Amniotic stem cell (primary cell): ENCODE measurements at places on chromosomes 7 and 10.

- no peak for DNase-seq
These were observed 204.7 kb downstream of the NXPH1 start for GRCh38 chr7:8638076-8638475.

DNA sequence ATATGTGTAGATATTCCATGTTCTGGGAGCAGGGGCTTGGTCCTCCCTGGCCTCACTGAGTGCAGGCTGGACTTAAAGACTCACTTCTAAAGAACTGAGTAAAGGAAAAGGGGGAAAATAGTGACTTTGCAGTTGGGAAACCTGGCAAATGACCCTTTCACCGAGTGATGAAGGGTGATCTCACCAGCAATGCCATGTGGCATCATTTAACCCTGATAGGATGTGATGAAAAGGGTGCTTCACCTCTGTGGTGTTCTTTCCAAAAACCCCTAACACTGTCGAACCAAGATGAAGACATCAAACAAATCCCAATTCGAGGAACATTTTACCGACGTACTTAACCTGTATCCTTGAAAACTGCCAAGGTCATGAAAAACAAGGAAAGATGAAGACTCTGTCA, 71.9 kb downstream of the AOAH start:
- DNase-seq = no peak

GRCh38 chr10:88919041-88919440, 33.5 kb downstream of the ACTA2 start:
- DNase-seq = no peak

DNA sequence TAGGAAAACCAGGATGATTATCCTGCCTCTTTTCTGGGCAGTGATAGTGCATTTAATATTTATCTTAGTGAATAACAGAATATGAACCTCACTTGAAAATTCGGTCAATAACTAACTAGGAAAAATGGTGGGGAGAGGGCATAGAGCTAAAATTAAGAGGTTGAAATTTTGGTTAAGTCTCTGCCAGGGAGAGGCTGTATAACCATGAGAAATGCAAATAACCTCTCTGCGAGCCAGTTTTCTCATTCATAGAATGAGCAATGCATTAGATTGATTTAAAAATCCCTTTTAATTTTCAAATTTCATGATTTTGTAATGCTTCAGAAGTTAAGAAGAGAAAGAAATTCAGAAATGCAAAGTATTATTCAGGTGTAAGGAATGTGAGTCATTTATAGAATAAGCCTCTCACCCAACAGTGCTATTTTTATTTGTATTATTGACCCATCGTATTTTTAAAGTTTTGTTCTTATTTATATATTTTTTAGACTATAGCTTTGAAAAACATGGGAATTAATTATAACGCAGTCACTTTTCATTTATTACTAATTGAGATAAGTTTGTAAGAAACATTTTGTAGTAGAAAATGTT, 104.7 kb downstream of the PHF14 start:
- no peak for DNase-seq

DNA sequence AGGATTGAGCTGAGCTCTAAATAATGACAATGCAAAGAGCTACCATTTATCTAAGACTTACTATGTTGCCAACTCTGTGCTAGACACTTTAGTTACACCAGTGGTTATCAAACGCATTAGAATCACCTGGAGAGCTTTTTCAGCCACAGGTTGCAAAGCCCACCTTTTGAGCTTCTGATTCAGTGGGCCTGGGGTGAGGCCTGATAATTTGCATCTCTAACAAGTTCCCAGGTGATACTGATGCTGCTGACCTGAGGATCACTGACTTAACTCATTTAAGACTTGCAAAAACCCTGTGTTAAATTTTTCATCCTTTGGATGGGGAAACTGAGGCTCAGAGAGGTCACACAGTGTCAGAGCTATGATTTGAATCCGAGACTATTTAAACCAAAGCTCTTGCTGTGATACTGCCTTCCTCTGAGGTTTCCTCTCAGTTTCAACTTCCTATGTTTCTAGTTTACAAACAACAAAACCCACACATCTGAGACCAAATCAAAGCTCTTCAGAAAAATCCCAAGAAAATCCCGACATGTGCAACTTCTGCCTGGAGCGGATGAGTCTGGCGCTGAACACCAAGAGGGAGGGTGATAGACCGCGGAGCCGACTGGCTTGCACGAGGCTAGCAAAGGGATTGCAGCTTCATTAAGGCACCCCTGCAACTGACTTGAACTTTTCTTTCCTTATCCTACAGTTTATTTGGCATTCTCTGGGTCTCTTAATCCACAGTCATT, 124.9 kb downstream of the CYP26A1 start:
- no peak for DNase-seq

DNA sequence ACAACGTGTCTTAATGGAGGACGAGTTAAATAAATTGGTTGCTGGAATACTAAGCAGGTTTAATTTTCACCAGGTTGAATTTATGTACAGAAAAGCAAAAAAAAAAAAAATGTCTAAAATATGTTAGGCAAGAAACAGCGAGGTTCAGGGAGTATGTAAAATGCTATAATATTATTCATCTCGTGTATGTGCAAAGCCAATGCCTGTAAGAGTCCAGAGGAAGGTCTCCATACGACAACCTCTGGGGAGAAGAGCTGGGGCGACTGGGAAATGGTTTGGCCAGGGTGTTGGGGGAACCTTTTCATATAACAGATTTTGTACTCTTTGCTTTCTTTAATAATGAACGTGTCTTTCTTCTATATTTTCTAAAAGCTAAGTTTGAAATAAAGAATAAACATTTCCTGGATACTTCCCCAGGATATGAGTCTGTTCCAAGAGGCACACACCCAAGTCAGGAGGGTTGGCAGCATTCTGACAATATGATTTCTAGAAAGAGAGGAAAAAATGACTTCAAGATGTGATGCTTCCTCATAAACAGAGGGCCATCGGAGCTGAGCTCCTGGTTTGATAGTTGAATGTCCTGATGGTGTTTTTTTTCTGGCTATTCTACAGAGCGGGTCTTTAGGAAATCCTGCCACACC, 208.6 kb upstream of the MGMT start:
- DNase-seq = no peak

DNA sequence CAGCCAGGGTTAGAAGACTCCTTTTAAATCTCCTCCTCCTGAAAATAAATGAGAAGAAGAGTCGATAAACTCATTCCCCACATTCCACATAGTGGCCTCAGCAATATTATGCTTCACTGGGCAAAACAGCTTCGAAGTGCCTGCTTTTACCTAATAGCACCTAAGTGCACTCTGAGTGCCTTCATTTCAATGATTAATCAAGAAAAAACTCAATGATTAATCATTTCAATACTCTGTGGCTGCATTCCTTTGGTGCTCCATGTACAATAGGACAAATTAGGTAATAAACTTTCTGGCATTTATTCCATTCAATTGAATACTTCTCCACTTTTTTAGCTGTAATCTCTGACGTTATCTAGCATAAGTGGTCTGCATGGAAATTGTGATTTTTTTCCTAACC, 174.6 kb downstream of the CCDC71L start:
- no peak for DNase-seq

GRCh38 chr10:37124532-37124931, 866 bp upstream of the ANKRD30A start:
- no peak for DNase-seq

DNA sequence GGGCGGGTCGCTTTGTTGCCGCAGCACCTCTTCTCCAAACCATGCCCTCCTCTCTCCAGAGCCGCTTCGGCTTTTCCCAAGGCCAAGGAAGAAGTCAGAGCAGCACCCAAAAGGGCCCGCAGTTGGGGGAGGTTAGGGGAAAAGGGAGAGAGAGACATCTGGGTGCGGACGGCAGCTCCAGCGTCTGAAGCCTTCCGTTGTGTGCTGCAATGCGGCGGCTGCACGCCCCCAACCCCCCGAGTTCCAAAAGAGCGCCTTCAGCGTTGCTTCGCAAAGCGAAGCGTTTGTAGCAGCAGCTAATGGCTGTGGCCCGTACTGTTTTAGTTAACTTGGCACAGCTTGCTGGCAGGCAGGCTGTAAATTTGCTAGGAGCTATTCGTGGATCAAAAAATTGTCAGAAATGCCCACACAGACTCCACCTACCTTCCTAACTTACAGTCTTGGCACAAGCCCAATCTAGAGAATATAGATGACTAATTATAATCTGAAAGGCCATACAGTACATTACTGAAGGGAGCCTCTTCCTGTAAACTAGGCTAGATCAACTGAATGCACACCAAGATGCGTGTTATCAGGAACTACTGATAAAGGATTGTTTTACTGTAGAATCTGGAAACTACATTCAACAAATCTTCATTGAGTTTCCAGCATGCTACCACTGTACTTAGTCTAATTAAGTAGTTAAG, 1.1 kb upstream of the KBTBD2 start:
- DNase-seq = peak; percentile 47

GRCh38 chr10:113162960-113163359, 212.9 kb downstream of the TCF7L2 start:
- DNase-seq = no peak

DNA sequence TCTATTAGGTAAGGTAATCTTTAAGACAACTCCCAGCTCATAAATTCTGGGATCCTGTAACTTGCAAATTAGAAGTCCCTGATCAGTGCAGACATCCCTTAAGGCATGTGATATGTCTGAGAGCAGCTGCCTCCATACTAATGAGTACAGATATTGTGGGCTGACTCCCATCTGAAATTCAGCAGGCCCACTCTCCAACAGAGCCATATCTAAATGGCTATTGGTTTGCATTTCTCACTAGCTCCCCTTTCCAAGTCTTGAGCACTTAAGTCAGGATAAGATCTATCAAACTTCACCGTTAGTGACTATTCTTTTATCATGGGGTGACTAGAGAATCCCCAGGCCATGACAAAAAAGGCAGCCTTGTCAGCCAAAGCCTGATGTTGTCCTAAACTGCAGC, 785.4 kb downstream of the IPMK start:
- no peak for DNase-seq

DNA sequence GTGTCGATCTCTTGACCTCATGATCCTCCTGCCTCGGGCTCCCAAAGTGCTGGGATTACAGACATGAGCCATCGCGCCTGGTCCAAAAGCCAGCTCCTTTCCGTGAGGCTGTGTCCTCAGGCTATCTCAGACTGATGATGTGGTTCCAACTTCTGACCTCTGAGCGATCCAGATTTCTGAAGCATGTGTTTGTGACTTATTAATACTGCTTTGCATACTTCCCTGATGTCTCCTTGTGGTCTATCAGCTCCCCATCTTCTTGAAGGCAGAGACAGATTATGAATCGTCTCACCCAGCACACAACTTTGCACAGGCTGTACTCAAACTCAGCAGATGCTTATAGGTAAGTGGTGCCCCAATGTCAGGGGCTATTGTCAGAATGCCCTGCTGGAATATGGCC, 2.0 kb upstream of the PLPP4 start:
- no peak for DNase-seq

DNA sequence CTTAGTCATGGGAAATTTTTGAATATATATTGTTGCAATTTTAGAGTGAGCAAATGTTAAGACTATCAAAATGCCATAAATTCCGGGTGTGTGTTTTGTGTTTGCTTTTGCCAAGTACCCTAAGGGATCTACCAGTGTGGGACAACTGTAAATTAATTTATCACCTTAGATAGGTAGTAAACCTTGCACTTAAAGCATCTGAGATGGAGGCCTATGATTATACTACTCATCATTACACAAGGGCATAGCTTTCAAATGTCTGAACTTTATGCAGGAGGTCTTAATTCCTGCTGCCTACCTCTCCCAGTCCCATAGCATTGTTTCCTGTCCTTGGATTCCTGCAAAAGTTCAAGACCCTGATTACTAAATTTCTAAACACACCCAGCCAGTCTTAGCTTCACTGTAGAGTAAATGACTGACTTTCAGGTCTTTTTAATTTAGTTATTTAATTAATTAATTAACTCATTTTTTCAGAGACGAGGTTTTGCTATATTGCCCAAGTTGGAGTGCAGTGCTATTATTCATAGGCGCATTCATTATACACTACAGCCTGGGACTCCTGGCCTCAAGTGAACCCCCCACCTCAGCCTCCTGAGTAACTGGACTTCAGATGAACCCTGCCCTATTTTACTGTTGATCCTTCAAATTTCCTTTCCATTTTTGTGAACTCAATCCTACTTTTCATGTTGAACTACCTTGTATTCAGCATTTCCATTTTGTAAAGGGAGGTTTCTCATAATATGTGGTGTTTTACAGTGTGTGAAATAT, 47.0 kb downstream of the THSD7A start:
- no peak for DNase-seq

DNA sequence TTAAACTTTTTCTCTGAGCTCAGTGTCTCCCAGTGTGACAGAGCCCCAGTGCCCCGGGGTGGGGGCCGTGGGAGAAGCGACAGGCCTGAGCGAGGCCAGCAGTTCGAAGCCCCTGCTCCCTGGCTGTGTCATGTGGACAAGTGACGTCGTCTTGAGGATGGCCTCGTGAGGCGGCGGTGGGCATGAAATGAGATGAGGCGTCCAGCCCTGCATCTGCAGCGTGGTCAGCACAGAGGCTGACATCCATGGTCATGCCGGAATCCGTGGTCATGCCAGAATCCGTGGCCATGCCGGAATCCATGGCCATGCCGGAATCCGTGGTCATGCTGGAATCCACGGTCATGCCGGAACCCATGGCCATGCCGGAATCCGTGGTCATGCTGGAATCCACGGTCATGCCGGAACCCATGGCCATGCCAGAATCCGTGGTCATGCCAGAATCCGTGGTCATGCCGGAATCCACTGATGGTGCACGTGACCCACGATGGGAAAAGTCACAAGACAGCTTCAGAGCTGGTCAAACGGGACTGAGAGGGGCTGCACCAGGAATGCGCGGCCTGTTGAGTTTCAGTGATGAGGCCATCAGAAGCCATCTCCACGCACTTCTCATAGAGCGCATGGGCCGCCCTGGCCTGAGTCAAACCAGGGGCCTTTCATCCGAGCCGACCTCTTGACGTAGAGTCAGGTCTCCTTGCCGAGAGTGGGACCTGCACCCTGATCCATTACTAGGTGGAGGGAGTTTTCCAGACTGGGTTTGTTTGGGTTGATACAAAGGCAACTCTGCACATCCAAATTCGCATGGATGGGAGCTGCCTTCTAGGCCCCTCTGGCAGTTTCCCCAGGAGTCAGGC, 342.5 kb downstream of the PTPRN2 start:
- DNase-seq = no peak

DNA sequence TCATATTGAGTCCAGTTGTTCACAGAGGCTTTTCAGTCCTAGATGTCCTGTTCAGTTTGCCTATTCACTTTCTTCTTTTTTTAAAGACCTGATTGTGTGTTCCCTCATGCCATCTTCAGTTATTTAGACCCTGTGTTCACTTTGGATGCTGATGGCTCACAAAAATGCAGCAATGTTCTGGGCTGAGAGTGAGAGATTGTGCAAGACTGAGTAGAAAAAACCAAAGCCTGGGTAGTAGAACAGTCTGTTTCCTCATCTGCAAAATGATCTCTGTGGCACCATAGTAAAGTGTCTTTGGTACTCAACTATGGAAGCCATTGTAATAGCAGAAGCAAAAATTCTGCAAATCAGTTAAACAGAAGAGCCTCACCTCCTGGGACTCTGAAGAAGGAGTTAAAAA, 43.2 kb downstream of the AKR1B1 start:
- no peak for DNase-seq

DNA sequence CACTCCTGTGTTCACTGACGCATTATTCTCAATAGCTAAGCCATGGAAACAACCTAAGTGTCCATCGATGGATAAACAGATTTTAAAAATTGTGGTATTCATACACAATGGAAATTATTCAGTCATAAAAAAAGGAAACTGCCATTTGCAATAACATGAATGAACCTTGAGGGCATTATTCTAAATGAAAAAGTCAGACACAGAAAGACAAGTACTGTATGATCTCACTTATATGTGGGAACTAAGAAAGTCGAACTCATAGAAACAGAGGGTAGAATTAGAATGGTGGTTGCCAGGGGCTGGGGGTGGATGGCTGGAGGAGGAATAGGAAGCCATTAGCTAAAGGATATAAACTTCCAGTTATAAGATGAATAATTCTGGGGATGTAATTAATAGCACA, 71.8 kb downstream of the JAZF1 start:
- DNase-seq = no peak
